ENCODE measurements at places on chromosomes 1 and 21.

DNA sequence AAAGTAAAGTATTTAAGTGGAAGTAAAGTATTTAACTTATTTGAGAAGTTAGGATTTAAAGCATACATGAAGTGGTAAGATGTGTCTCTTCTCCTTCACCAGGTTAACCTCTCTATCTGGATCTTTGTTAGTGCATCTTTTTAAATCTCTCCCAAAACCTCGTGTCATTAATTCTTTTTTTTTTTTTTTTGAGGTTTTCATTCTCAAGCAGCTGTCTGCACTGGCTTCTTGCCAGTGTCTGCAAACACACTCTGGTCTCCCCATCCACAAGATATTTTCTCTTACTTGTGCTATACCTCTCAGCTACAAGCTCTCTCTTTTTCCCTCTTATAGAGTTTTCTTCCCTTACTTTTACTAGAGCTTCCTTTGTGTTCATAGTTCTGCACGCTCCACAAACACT, 49.0 kb downstream of the CLDN17 start:
- DNase-seq = no peak

GRCh38 chr21:39867198-39867650, at the start of gene PCP4:
Gene PCP4 (plus strand): TSS chr21:39867438. CDS start chr21:39867502, 64 bp downstream.
- DNase-seq = no peak

DNA sequence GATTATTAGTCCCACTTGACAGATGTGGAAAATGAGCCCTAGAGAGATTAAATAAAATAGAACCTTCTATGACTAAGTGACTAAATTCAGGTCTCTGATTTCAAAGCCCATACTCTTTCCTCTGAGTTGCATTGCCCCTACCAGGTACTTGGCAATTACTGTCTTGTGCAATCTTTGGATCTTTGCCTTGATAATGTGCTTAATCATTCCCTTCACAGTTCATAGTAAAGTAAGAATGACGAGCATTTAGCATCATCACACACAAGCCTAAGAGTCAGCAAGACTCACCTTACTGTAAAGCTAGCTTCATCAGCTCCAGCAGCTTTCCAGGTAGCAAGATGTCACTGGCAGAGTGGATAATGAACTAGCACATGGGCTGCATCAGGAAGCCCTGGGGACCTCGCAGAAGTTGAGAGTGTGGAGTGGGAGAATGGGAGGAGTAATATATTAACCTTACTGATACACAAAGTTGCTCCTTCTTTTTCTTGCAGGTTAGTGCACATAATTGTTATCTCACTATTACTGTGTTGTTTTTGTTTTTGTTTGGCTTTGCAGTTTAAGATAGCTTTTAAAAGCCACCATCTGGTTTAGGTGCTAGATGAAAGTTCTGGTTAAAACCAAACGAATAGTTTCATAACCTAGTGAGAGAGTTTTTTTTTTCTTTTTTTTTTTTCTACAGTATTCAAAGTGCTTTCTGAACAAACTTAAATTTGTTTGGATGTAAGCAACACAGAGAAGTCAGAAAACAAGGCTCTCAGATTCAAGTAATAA, 71.8 kb downstream of the PBX1 start:
- no peak for DNase-seq

DNA sequence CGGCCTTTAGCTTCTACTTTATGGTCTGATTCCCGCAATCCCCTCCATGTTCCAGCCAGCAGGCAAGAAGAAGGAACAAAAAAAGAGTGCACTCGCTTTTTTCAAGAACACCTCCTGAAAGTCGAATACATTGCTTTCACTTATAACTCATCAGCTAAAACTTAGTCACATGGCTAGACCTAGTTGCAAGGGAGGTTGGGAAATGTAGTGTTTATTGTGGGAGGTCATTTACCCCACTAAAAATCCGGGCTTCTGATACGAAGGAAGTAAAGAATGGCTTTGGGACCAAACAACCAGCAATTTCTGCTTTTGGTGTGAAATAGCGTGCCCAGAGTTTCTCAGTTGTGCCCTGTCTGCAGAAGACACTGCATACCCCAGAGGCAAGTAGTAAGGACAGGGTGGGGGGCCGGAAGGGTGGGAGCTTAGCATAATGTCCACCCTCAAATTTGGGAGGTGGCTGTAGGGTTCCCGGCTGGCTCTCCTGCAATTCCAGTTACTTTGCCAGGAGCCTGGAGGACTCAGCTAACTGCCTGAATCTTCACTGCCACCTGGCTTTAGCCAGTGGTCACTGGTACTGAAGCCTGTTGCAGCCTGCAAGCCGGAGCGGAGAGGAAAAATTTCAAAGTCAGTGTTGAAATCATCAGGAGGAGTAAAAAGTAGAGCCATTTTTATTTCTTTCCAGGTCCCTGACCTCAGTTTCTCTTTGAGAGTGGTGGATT, 57.7 kb upstream of the F3 start:
- peak; percentile 73 for DNase-seq

DNA sequence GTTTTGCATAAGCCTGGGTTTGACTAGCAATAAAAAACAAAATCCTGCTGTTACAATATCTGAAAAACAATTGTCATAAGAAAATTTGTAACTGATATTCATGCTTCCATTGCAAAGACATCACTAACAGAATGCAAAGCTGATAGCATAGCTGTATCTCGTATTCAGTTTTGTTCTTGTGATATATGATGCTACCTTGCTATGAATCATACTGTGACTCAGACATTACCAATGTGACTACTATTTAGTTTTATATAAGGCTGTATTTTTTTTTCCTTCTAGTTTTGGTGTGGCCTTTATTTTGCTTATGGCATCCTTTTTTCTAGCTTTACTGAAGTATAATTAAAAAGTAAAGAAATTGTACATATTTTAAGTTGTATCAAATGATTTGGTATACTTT, 1381.8 kb downstream of the MRPL39 start:
- DNase-seq = no peak

- no peak for DNase-seq
These were observed 43.7 kb upstream of the NFASC start for GRCh38 chr1:204826970-204827369.

DNA sequence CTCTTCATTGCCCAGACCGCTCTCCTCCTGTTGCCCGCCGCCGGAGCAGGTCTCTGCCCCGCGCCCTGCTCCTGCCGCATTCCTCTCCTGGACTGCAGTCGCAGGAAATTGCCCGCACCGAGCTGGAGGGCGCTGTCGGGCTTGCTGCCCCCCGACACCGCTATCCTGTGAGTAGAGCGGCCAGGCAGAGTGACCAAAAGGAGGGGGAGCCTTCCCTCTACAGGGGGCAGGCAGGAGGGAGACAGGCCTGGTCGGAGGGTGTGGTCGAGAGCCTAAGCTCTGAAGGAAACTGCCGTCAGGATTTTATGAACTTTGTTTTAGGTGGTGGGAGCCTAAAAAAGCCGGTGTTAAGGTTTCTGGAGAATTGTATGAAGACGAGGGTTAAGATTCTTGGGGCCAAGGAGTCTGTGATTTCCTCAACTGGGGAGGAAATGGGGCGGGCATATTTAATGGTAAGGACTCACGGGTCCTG, 517 bp downstream of the LRIG2 start:
- peak; percentile 87 for DNase-seq

DNA sequence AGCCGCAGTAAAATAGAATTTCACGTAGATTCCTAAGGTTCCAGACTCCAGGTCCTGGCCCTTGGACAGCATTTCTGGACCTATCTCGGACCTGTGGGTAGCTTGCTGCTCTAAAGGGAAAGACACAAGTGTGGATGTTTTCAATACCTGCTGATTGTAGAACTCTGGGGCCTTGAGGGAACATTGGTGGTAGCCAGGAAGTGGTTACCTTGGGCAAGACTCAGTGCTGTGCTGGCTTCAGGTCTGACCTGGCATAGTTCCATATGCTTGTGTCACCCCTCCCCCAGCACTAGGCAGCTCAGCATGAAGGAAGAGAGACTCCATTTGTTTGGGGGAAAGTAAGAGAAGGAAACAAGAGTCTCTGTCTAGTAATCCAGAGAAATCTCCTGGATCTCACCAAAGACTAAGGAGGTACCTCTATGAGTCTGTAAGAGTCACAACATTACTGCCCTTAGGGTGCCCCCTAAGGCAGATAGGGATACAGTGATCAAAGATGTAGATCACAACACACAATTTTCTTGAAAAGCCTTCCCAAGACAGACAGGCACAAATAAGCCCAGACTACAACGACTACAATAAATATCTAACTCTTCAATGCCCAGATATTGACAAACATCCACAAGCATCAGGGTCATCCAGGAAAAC, 398.8 kb downstream of the TGFB2 start:
- no peak for DNase-seq

- DNase-seq = no peak
These were observed 31.2 kb upstream of the MAP1LC3C start for GRCh38 chr1:242030071-242030470.

DNA sequence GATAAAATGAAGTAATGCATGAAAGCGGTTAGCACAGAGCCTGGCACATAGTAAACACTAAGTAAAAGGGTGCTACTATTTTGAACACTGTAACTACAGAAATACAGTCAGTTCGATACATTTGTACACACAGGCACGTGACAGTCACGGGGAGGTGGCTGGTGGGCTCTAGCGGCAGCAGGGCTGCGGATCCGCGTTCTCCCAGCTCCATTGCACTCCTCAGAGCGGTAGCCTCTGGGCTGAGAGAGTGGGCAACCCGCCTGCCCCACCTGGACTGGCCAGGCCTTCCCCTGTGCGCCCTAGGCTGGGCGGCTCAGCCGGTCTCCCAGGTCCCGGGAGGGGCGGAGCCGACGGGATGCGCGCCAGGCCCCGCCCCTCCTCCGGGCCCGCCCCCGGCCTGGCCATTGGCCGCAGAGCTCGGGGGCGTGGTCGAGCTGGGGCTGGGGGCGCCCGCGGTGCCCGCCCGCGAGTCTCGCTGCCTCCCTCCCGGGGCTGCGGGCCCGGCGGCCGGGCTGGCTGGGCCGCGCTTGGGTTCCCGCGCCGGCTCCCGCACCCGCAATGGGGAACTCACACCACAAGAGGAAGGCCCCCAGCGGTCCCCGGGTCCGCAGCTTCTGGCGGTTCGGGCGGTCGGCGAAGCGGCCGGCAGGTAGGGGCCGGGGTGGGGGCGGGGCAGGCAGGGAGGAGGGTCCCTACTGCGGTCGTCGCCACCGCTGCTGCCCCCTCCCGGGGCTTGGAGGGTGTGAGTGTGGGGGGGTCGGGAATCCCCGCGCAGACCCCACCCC, 51.2 kb upstream of the SYNC start:
- peak; percentile 65 for DNase-seq

GRCh38 chr1:9139930-9140329, 11.0 kb upstream of the GPR157 start:
- DNase-seq = no peak

DNA sequence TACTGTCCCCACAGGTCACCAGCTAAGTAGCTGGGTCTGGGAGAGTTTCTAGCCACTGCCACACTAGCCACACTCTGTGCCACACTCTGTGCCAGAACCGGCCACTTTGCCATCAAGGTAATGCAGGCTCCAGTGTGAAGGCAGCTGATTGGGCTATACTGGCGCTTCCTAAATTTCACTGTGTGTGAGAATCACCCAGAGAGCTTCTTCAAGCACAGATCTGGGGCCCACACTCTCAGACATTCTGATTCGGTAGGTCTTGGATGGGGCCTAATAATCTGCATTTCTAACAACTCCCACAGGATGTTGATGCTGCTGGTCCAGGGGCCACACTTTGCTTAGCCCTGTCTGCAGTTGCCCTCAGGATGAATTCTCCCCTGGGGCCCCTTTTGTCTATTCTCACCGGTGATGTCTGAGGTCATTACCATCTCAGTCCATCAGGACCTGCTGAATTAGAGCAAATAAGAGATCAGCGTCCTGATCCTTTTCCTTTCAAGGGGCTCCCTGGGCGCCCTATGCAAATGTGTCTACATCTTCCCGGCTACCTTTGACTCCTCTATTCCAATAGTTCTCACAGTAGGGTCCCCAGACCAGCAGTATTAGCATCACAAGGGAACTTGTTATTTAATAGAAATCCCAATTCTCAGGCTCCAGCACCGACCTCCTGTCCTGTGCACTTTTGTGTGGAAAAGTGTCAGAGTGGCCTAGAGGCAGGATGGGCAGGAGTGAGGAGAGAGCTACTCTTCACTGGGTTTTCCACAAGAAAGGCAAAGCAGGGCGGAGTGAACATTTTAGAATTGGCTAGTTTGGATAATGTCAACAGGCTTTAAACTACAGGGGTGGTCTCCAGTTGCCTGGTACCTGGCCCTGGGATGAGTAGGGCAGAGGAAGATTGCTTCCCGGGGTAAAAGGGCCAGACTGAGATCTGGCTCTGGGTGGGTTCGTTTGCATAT, 24.7 kb upstream of the LRRN2 start:
- no peak for DNase-seq

- peak; percentile 66 for DNase-seq
These were observed 202.5 kb upstream of the RAB4A start for GRCh38 chr1:229068270-229068987.

GRCh38 chr1:53473463-53473862, 14.3 kb downstream of the DMRTB1 start:
- peak; percentile 13 for DNase-seq

GRCh38 chr1:203528976-203529835, 35.3 kb downstream of the OPTC start:
- DNase-seq = no peak

- DNase-seq = no peak
These were observed 154.1 kb downstream of the HIVEP3 start for GRCh38 chr1:41764656-41765055.

- no peak for DNase-seq
These were observed 14.5 kb downstream of the GNG12 start for GRCh38 chr1:67818725-67819301.

DNA sequence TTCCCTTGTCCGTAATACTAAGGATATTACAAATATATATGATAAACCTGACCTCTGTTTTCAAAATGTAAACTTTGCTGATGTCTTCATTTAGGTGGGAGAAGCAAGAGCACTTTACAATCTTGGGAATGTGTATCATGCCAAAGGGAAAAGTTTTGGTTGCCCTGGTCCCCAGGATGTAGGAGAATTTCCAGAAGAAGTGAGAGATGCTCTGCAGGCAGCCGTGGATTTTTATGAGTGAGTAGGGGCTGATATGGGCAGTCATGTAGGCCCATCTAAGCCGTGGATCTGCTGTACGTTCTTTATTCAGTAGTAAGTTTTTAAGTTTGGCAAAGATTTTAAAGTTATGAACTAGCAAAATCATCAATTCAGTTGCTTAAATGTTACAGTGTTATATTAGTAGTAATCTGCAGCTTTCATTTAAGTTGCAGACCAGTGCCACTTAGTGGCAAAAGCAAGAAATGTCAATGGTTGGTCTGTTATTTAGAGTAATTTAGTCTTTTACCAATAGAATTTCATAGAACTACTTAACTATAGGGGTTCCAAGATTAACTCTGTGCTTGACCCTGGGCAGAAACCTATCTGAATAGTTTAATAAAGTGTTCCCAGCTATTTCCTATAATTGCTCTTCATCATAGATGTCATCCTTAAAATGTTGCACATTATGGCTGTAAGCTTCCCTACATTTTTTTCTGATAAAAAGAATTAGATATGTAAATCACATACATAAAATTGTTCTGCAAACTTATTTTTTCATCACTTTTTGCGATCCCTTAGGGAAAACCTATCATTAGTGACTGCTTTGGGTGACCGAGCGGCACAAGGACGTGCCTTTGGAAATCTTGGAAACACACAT, 21.3 kb downstream of the GPSM2 start:
- DNase-seq = peak; percentile 76
